Bone marrow (tissue), 2 donors: ENCODE measurements at places on chromosomes 6 and 20.

DNA sequence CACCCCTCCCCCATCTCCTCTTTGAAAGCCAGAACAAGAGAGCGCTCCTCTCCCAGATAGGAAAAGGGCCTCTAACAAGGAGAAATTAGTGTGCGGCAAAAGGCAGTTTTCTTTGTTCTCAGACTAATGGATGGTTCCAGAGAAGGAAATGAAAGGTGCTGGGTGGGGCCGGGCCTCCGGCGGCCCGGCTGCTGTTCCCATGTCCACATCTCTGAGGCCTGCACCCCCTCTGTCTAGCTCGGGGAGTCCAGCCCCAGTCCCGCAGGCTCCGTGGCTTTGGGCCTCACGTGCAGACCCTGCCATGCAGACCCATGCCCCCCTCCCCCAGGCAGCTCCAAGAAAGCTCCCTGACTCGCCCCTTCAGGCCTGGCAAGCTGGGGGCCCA, 35.8 kb upstream of the MRGBP start:
- no peak for DNase-seq

- DNase-seq, result no peak
Observed at GRCh38 chr20:13639150-13639497, 392 bp upstream of the TASP1 start.

DNA sequence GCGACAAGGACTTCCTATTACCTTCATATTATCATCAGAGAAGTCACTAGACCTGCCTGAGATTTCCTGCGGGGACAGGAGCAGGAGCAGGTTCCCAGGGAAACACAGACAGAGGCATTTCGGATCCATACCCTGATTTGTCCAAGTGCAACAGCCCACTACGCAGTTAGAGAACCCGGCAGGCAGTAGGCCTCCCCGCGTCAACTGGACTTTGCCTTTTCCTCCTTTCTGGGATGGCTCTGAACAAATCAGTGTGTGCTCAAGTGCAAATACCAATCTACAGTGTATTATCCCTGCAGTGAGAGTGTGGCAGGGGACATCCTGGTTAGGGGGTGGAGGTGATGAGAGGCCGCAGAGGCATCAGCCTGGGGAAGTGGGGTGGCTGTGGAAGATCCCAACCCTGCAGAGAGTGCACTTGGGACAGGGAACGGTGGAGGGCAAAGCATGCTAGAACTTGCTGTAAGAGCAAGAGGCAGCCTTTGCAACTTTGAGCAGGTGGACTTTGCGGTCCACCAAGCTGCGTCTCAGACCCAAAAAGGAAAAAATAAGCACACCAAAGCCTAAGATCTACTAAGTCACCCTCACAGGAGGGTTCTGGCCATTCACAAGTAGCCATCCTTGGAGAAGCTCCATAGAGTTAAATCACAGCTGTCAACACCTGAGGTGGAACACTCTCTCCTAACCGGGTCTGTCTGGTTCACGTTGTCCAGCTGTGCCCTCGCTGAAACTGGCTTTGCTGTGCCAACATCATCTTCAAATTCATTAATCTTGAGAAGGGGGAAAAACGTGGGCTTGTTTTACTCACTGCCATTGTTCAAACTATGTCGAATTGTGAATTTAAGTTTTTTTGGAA, 159.1 kb downstream of the ZDHHC14 start:
- no peak for DNase-seq

DNA sequence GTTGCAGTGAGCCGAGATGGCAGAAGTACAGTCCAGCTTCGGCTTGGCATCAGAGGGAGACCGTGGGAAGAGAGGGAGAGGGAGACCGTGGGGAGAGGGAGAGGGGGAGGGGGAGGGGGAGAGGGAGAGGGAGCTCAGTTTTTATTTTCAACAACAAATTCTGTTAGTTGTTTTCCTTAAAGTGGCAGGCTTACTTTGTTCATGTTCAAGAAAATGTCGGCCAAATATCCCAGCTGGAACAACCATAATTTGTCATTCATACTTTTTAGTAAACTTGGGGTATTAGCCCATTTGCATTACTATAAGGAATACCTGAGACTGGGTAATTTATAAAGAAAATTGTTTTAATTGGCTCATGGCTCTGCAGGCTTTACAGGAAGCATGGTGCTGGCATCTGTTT, 2.5 kb upstream of the TULP4 start:
- DNase-seq, result no peak

GRCh38 chr6:26476896-26477295, 19.1 kb downstream of the BTN2A1 start:
- DNase-seq, result peak; percentile 29

DNA sequence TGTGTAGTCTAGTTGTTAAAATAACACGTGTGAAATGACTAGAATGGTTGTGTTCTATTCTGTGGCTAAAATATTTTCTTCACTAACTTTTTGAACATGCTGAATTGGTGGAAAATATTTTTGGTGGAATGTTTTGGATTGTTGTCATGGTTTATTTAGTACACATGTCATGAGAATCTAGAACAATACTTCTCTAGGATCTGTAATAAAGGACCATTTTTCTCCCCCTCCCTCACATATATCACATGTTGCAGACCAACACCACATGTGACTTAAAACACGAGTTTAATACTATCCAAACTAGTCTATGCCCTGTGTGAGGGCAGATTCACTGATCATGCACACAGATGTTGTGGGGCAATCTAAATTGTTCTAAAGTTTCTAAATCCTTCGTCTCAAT, 29.2 kb downstream of the FIG4 start:
- DNase-seq, result no peak

GRCh38 chr6:144666781-144667180, 381.6 kb downstream of the UTRN start:
- DNase-seq, result no peak

DNA sequence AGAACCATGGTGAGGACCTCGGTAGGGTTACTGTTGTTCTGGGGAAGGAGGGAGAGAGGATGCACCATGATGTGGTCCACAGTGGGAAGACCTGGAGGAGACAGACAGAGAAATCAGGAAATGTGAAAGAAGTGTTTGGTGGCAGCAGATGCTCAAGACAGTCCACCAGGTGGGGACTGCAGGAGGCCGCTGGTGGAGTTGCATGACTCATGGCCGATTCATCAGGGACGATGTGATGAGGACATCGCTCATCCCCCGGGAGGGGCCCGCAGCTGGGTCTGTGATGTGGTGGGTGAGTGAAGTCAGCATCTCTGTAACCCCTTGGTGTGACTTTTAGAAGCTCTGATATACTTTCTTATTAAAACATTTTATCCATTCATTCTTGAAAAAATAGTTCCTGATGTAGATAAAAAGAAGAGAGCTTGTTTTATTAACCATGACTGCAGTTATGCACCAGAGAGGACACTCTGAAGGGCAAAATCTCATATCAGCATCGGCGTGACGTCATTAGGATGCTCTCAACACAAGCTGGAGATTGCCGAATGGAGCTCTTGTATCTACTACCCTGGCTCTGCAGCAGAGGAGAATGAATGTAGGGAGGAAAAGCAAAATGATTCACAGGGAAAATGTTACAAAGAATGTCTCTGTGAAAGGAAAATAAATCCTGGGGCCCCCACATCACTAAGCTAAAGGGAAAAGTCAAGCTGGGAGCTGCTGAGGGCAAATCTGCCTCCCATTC, 71.2 kb downstream of the RAMACL start:
- peak; percentile 88 for DNase-seq

DNA sequence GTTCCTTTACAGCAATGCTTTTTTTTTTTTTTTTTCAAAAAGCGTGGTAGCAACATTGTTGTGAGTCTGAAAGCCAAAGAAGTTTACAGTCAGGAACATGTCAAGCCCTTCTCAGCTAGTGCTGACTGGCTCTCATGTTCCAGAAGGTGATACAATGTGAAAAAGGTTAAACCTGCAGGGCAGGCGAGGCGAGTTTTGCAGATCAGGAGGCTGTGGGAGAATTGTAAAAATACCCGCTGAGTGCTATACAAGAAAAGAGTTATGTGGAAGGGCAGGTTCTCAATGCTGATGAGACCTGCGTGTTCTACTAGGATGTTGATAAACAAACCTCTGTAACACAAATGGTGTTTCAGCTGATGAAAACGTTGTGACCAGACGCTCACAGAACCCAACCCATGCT, 30.9 kb upstream of the RPP40 start:
- no peak for DNase-seq

- DNase-seq, result no peak
Observed at GRCh38 chr20:59790346-59790745, 143.1 kb downstream of the SYCP2 start.

DNA sequence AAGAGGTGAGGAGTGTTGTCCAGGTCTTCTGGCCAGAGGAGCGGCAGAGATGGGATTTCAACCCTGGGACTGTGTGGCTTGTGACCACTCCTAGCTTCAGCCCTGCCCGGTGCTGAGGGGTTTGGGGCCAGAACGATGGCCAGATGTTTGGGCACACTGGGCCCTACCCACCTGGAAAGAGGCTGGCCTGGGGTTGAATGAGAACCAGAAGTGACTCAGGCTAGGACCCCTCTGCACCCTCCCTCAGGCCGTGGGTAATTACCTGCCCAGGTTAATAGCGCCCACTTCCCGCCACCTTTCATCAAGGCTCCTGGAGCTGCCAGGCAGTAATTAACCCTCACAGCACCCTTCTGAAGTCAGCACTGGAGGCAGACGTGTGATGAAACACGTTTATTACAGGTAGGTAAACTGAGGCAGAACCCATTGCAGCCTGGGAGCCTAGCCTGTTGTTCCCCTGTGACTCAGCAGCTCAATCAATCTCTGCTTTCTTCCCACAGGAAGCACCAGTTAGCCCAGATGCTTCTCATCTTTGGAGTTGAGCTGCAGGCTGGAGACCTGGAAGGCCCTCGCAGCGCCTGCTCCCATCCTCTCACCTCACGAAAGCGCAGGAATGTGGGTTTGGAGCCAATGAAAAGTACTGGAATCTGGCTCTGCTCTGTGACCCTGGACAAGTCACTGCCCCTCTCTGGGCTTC, 120.8 kb downstream of the CEBPB start:
- DNase-seq, result no peak

GRCh38 chr6:90573624-90574023, 13.2 kb downstream of the MAP3K7 start:
- no peak for DNase-seq

- peak; percentile 8 for DNase-seq
Observed at GRCh38 chr6:40550202-40551101, 36.7 kb downstream of the LRFN2 start.

GRCh38 chr6:28867086-28867409, 56.7 kb downstream of the TRIM27 start:
- DNase-seq, result no peak

DNA sequence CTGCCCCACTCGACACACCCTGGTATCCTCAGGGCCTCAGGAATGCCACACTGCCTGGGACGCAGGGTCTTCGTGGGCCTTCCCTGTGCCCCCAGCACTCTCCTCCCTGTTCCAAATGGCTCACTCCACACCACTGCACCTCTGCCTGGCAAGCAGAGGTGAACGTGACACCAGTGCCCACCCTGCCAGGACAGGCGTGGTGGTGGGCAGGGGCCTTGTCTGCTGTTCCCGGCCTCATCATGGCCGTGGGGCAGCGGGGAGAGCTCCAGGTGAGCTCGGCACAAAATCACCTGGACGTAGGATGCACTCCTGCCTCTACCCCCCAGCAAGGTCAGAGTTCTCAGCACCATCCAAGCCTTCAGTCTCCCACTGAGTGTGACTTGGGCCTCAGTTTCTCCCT, 202.4 kb downstream of the SMOC2 start:
- DNase-seq, result no peak
